Brain microvascular endothelial cell (primary cell): ENCODE measurements at places on chromosomes 7 and 10.

GRCh38 chr10:81569488-81569887 lies 305.5 kb upstream of the NRG3 start:
- no peak for DNase-seq

DNA sequence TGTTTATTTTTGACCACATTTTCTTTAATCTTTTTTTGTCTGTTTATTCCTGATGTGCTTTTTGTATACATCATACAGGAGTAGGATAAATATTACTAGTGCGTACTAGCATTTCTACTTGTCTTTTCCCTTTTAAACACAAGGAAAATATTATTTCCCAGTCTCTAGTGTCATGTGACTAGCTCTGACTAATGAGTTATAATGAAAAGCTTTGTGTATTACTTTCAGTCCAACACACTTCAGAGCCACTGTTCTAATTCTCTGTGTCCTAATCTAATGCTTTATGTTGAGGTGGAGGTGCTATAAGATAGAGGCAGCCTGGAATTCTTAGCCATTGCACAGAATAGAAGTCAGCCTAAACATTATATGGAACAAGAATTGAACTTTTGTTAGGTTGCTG lies 65.0 kb upstream of the RAB18 start:
- DNase-seq, result no peak

GRCh38 chr10:100740476-100741377 lies 4.7 kb upstream of the PAX2 start:
- no peak for DNase-seq

DNA sequence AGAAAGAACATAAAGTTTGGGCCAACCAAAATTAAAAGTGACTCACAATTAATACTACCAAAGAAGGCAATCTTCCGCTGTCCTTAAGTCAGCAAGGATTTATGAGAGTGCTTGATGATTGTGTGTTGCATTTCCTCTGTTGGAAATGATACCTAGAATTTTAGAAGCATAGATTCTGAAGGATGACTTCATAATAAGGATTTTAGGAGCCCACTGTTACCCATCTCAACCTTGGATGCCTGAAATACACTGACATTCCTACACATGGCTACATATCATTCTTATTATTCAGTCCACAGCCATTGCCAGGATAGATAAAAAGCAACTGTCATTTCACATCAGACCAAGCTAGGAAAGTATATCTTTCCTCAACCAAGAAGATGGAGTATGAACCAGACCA lies 823.8 kb downstream of the LRMDA start:
- DNase-seq, result no peak

DNA sequence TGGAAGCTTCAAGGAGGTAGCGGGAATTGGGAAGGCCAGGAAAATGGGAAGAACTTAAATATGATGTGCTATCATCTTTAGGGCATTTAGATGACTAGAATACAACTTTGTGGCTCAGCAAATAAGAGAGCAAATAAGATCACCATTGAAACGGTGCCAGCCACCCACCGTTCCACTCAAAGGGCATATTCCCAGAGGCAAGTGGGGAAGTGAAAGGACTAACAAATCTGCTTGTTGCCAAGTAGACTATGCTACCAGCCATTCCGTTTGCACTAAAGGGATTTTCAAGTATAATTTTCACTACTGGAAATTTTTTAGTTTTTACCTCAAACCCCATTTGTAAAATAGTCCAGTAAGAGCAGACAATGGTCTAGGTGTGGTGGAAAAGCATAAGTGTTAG lies 4.0 kb upstream of the PPP1R3C start:
- no peak for DNase-seq

- no peak for DNase-seq
Observed at GRCh38 chr10:24174014-24174413, 34.9 kb upstream of the KIAA1217 start.

DNA sequence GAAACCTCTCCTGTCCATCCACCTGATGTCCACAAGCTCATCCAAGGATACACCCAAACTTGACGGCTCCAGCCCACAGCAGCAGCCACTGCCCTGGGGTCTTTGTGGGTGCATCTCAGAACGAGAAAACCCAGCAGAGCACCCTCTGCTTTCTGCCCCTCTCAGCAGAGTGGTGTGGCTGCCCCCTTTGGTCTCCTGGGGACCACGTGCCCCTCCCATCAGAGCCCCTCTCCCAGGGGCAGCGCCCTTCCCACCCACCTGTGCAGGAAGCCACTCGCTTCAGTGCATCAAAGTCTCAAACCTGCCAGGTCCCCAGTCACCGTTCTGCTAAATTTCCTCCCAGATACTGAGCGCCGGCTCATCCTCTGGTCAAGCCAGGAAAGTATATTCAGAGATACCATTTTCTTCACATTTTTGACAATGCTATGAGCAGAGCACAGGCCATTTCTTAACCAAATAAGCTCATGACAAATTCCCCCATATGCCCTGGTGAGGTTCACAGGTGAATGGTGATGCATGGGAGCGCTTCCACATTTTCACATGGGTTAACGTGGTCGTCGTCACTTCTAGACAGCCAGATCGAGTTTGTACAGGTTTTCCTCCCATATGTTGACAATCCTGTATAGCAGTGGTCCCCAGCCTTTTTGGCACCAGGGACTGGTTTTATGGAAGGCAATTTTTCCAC lies 32.4 kb downstream of the CAMK2B start:
- DNase-seq, result no peak
